MV-4-11 (cell line): ENCODE measurements at places on chromosomes 3 and 15.

GRCh38 chr15:92014281-92015030 is 160.9 kb downstream of the SLCO3A1 start:
- no peak for DNase-seq

- no peak for DNase-seq
These were observed 10.2 kb upstream of the HHATL start for GRCh38 chr3:42712688-42713372.

GRCh38 chr3:25510797-25511196 is 82.7 kb downstream of the RARB start:
- DNase-seq: no peak

DNA sequence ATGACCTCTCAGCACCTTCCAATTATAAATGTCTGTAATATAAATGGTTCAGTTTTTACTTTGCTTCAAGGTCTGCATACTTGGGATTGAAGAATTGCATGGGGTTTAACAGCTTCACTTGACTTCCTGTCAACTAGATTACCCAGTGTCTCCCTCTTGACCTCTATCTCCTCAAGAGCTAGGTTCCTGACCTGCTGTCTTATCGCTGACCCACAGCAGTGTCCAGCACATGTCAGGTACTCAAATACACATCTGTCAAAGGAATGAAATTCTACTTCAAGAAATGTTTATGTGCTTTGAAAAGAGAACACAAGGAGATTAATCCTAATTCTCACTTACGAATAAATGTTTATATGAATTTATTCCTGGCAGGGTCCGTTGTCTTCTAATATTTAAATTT is 284.5 kb downstream of the SLC9A9 start:
- DNase-seq: no peak
